LHCN-M2 (cell line): ENCODE measurements at places on chromosomes 4 and X.

GRCh38 chr4:157791236-157791635, 381.6 kb downstream of the GASK1B start:
- DNase-seq, result no peak

DNA sequence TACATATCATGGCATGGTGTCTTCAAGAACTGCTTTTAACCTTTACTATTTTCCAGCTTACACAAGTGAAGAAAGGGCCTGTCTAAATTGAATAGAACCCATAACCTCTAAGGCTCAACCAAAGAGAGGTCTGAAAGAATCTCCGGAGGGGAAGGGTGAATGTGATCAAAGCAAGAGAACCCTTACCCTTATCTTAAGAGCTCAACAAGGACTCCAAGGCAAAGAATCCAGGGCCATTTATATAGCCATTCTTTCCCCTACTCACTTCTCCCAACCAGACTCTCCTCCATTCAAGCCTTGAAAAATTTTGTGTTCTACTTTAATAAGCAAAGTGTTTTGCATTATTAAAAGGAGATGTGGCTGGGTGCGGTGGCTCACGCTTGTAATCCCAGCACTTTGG, 118.7 kb downstream of the SH3RF1 start:
- no peak for DNase-seq

DNA sequence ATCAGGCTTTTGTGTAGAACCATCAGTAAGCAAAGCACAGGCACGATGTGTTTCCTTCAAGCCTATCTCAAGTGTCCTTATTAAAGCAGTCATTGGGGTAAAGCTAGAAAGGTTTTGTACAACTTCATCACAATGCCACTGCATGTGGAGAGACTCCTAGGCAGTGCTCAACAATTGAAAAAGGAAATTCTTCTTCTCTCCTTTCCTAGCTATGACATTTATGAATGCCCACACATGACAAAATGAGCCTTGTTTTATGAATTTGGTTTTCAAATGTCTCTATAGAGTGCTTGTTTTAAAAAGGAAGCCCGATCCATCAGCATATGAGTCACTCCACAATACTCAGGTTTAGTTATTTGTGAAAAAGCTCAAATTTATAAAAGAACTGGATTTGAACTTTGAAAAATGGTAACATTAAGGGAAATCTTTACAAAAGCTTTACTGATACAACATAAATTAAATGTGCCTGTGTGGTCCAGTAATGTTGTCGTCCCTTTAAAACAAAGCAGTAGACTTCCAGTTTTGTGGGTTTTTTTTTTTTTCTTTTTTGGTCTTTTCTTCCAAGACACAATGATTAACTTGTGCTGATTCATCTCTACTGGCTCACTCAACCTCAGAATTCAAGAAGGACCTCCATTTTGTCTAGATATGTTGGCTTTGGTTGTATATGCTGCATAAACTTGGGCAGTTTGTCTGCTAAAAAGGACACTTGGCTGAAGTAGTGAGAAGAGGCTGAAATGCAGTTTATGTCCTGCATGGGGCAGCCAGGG, 273.8 kb downstream of the GASK1B start:
- no peak for DNase-seq

DNA sequence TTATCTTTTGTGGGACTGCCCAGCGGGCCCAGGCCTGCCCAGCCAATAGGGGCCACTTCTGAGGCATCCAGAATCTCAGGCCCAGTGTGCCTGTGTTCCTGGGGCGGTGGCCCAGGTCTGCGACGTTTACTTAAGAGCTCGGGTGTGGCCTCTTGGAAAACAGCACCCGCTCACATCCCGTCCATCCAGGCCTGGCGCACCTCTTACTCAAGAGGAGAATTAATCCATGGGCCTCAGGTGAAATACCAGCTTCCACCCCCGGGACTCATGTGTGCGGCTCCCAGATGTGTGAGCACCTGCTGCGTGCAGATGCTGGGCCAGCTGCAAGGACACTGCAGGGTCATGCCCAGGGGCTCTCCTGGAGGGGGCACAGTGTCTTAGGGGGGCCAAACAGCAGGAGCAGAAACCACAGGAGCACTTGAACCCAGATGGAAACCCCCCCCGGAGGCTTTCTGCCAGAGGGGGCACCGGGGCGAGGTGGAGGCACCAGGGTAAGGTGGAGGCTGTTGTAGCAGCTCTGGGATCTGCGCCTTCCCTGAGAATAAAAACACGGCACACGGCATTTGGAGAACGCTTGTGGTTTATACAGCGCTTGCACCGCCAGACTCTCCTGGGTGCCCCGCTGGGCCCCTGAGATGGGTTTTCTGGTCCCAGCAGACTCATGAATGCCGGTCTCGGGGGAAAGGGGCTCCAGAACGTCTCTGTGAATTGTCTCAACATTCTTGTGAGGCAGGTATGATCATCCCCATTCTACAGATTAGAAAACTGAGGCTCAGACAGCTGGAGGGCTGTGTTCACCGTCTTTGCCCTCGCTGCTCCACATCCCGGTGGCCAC, 2.8 kb downstream of the PSAPL1 start:
- DNase-seq, result no peak

GRCh38 chrX:44156726-44157125, 183.5 kb upstream of the NDP start:
- DNase-seq, result no peak

- DNase-seq, result no peak
Measured at GRCh38 chr4:36189511-36190226, 54.6 kb downstream of the ARAP2 start.

DNA sequence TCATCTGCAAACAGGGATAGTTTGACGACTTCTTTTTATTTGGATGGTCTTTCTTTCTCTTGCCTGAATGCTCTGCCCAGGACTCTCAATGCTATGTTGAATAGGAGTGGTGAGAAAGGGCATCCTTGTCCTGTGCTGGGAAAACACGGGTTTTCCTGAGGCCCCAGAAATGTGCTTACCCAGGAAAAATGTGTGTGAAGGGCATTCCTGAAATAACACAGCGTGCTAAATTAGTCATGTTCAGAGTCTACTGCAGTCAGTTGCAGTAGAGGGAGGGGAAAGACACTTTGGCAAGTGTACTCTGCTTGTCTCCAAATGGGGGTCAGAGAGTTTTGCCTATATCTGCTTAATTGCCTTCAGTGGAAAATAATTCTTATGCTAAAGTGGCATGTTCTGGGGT, 153.9 kb downstream of the CCNG2 start:
- peak; percentile 9 for DNase-seq

- DNase-seq, result no peak
Measured at GRCh38 chrX:46310815-46311497, 234.3 kb downstream of the ZNF674 start.

DNA sequence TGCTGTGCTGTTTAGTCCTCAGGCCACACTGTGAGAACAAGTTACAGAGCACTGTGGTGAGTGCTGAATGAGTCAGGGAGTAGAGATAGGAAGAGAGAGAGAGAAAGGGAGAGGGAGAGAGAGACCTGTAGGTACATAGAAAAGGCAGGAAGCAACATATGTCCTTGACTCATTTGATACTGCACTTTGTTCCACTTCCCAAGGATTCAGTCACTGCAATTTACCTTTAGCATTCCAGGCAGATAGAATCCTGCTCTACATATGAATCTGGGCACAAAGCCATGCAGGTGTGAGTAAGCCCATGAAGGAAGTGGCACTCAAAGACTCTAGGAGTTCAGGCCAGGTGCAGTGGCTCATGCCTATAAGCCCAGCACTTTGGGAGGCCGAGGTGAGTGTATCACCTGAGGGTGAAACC, 1.0 kb upstream of the DAPP1 start:
- DNase-seq, result no peak

GRCh38 chr4:178205826-178206225, 763.6 kb upstream of the AGA start:
- DNase-seq, result no peak

- DNase-seq, result no peak
Measured at GRCh38 chr4:158778156-158778711, 9.4 kb downstream of the FNIP2 start.

- no peak for DNase-seq
Measured at GRCh38 chr4:54581807-54582206, 76.0 kb upstream of the KIT start.

DNA sequence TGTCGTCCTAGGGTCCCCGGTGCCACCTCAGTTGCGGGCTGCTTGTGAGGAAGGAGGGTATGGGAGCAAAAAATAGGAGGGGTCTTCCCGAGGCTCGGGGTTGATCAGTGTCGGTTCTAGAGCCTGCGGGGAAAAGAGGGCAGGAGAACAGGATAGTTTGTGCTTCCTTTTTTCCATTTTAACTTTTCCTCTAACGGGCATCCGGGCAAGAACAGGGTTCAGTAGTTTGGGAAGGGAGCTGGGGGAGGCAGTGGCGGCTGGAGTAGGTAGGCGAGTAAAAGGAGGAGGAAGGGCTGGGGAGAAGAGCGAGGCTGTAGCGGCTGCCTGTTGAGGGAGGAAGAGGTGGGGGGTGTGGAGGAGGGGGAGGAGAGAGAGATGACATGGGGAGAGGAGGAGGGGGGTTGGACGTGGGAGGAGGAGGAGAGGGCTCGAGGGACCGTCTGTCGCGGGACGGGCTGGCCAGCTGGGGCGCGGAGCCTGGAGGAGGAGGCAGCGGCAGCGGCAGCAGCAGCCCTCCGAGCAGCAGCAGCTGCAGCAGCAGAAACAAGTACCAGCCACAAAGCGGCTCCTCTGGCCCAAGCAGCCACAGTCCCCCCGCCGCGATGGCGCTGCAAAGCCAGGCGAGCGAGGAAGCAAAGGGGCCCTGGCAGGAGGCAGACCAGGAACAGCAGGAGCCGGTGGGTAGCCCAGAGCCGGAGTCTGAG, at the start of gene SLC16A2:
Gene SLC16A2 (plus strand): TSS at position 458 of the 704 bp plus-strand sequence. CDS start 145 bp downstream, at position 603.
- DNase-seq, result peak; percentile 80

DNA sequence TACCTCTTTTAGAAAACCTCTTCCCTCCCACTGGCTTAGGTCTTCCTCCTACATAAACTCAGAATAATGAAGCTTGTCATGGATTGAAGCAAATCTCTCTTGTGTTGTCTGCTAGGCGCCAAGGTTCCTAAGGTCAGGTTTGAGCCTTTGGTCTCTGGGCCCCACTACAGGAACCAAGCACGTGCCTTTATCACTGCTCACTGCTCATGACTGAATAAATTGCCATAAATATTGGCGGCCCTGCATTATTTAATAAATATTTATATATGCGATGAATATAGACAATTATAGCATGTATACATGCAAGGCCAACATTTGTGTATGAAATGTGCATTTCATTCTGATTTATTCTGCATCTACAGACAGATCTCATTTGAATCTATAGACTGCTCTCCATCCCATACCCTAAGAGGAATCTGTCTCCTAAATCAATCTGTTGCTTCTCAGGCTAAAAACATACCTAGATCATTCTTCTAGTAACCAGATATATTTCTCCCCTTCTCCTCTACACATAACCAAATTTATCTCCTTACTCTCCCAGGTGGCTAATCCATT, 1717.6 kb upstream of the TENM3 start:
- no peak for DNase-seq

DNA sequence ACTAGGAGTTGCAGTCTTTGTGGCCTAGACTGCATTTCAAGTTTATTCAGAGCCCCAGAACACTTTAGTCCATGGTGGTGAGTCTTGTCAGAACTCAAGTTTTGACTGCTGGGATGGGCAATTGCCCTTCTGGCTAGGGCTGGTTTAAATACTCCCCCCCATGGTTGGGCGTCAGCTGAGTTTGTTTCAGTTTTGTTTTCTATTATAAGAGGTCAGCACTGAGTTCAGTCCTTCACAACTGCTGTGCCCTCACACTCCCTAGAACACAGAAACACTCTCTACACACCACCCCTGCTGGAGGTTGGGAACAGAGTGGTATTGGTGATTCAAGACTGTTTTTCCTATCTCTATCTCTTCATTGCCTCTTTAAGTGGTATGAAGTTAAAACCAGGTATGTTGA, 217.0 kb downstream of the GUCY2F start:
- DNase-seq, result no peak

DNA sequence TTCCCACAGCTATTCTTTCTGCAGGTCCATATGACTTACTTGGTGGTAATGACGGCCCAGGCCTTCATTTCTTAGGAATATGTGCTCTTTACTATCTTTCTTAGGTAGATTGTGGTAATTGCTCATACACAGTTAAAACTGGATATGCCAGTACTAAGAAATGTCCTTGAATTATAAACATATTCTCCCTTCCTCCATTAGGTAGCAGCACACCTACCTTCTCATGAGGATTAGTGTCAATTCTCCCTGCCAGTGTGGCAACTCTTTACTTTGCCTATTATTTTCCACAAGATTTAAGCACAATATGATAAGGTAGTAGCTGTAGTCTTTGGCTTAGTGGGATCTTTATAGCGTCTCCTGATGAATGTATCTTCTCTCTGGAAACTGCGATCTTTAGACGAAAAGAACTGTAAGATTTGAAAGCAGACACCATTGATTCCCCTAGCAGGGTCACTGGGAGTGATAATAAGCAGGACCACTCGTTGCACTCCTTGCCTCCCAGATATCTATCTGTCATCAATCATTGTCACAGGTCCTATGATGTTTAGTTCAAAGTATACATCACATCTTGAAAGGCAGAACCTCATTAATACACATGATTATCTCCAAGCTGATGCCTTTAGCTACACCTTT, 1240.7 kb downstream of the C4orf33 start:
- DNase-seq, result peak; percentile 31

- no peak for DNase-seq
Measured at GRCh38 chr4:153089742-153090141, 114.5 kb upstream of the TRIM2 start.

- no peak for DNase-seq
Measured at GRCh38 chr4:152687974-152688599, 8.3 kb upstream of the TMEM154 start.

- DNase-seq, result no peak
Measured at GRCh38 chrX:151815398-151815797, 80.9 kb downstream of the CNGA2 start.

- DNase-seq, result peak; percentile 49
Measured at GRCh38 chr4:79917246-79917645, 155.8 kb downstream of the ANTXR2 start.

GRCh38 chrX:13008189-13008533, 33.3 kb downstream of the TMSB4X start:
- no peak for DNase-seq

DNA sequence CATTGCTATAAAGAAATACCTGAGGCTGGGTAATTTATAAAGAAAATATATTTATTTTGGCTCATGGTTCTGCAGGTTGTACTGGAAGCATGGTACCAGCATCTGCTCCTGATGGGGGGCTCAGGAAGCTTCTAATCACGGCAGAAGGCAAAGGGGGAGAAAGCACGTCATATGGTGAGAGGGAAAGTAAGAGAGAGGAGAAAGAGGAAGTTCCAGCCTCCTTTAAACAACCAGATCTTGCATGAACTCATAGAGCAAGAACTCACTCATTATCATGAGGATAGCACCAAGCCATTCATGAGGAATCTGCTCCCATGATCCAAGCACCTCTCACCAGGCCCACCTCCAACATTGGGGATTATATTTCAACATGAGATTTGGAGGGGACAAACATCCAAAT, 125.0 kb upstream of the GRPR start:
- no peak for DNase-seq

GRCh38 chr4:184448141-184448540, 26.2 kb downstream of the IRF2 start:
- no peak for DNase-seq

- peak; percentile 29 for DNase-seq
Measured at GRCh38 chrX:51802917-51803688, 59.9 kb downstream of the GSPT2 start.

GRCh38 chr4:166301266-166301665, 428.2 kb downstream of the TLL1 start:
- peak; percentile 61 for DNase-seq
